ENCODE measurements at places on chromosomes 2 and 18.

- peaks cover 2% of the 10 kb centered on the region for H3K4me1 ChIP-seq
- no peak overlapping the region for H3K27ac ChIP-seq
- H3K4me3 ChIP-seq = no peak overlapping the region
- H3K27me3 ChIP-seq = peaks cover 18% of the 10 kb centered on the region
Observed at GRCh38 chr2:11248-11941, 34.9 kb downstream of the FAM110C start.

DNA sequence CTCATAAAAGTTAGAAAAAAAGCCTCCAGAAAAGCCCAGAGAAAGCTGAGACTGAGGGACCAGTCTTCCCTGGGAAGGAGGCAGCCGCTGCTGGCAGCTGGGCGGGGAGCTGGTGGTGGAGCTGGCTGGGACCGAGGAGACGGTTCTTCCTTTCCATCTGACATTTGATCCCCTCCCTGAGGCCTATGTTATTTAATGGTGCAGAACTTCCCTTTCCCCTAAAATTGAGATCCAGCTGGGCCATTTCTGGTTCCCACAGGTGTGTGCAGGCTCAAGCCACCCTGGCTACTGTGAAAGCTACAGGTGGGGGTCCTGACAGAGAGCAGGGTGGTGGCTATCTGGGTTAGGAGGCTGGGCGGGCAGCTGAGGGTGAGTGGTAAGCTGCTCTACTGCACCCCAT lies 81.5 kb upstream of the FZD7 start:
- no peak overlapping the region for H3K27ac ChIP-seq
- H3K4me3 ChIP-seq = no peak overlapping the region
- no peak for DNase-seq
- H3K4me1 ChIP-seq = no peaks in the 10 kb centered on the region
- H3K27me3 ChIP-seq = peaks cover 38% of the 10 kb centered on the region

DNA sequence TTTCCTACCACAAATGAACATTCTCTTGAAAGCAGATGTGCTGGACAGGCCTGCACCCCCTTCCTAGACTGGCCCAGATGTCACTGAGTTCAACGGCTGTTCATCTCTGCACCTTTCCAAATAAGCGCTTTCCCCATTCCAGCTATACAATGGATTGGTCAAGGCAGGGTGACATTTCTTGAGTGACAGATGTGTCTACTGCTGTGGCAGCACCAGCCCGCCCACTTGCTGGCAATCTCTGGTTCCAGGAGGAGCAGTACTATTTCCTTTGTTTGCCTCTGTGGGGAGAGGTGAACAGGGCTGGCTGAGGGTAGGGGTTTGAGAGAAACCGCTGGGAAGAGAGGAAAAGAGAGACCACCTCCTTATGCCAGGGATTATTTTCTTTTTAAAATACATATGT lies 269.5 kb upstream of the POU3F3 start:
- no peak overlapping the region for H3K27ac ChIP-seq
- no peak for DNase-seq
- no peaks in the 10 kb centered on the region for H3K4me1 ChIP-seq
- no peak overlapping the region for H3K4me3 ChIP-seq
- no peaks in the 10 kb centered on the region for H3K36me3 ChIP-seq

DNA sequence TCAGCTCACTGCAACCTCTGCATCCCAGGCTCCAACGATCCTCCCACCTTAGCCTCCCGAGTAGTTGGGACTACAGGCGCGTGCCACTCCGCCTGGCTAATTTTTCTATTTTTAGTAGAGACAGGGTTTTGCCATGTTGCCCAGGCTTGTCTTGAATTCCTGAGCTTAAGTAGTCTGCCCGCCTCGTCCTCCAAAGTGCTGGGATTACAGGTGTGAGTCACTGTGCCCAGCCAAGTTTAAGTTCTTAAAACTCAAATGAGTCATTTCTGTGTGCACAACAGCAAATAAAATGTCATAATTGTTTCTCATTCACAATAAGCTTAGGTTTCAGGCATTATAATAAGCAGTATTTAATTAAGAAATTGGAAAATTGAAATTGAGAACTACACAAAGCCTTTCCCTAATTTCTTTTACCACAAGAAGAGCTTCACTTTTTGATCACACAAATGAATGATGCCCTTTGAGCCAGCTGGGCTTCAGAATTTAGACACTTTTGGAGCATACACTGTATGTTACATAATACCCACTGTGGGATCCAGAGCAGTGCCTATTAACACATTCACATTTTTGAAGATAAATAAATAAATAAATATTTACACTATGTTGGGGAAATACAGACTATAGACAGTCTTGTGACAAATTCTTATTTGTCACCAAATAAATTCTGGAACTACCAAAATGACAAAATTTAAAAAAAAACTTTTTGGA lies 8.6 kb upstream of the ME2 start:
- no peaks in the 10 kb centered on the region for H3K27me3 ChIP-seq
- no peak for DNase-seq
- H3K4me1 ChIP-seq = no peaks in the 10 kb centered on the region
- H3K27ac ChIP-seq = no peak overlapping the region
- no peaks in the 10 kb centered on the region for H3K36me3 ChIP-seq

DNA sequence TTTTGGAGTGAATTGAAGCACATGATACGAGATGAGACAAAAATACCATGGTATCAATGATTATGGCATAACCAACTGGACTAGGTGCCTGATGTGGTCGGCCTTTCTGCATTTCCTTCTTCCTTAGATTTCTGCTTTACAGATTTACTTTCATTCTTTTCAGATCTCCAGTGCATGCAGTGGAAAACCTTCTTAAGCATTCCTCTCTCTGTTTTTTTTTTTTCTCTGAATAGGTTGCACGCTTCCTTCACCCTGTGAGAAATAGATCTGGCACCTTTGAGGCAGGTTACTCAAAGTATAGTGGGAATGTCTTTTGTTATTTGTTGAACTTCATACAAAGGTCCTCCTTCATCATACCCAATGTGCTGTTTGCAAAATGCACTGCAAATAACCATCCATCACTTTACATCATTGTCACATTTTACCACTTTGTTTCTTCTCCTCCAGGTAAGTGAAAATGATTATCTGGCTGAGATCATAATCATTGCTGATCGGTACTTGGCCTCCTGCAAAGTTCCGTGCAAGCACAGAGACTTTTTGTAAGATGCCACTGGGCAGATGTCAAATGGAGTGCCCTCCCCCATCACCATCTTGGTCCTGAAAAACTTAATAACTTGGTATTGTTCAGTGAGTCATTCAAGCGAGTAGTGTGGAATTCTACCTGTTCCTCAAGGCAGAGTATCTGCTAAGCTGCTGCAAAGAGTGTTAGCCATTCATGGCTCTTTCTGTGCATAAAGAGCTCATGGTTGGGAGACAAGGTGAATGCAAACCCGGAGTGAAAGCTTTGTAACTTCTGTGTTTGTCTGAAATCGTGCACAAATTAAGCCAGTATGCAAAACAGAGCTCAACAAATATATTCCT lies 30.0 kb upstream of the KLHL14 start:
- no peaks in the 10 kb centered on the region for H3K27me3 ChIP-seq
- H3K36me3 ChIP-seq = no peaks in the 10 kb centered on the region
- no peak for DNase-seq
- no peak overlapping the region for H3K27ac ChIP-seq
- no peak overlapping the region for H3K4me3 ChIP-seq

DNA sequence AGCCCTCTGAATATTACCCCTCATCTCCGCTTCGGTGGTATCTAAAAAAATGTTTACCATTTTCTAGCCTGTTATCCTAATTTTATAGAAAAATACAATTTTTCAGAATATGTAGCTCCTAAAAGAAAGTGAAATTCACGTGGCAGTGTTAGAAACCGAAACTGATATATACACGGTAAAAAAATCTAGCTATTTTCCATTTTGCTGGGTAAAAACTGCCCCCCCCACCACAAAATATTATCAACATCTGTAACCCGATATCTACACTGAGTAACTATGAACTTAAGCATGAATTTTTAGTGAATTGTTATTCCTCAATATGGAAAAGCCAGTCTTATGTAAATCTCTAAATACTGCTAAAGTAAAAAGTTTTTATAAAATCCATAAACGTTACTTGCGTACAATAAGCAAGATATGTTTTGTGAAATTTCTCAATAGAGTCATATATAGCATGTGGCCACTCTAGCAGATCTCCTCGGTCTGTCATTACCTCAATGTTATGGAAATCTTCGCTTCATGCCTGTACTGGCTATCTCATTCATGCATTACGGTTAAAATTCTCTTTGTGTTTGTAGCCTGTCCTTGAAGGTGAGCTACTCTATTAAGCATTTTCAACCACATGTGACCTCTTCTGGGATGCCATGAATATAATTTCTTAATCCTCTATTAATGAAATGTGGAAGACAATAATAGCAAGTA lies 524.2 kb downstream of the TRIB2 start:
- peaks cover 6% of the 10 kb centered on the region for H3K27me3 ChIP-seq
- no peaks in the 10 kb centered on the region for H3K36me3 ChIP-seq
- no peaks in the 10 kb centered on the region for H3K4me1 ChIP-seq

Measured in activated T-cell treated with anti-CD3 and anti-CD28 coated beads, Interleukin-2, amount 50 U/mL, for 24 hours (primary cell).